Dermis blood vessel endothelial cell (primary cell): ENCODE measurements at places on chromosomes 3 and 15.

DNA sequence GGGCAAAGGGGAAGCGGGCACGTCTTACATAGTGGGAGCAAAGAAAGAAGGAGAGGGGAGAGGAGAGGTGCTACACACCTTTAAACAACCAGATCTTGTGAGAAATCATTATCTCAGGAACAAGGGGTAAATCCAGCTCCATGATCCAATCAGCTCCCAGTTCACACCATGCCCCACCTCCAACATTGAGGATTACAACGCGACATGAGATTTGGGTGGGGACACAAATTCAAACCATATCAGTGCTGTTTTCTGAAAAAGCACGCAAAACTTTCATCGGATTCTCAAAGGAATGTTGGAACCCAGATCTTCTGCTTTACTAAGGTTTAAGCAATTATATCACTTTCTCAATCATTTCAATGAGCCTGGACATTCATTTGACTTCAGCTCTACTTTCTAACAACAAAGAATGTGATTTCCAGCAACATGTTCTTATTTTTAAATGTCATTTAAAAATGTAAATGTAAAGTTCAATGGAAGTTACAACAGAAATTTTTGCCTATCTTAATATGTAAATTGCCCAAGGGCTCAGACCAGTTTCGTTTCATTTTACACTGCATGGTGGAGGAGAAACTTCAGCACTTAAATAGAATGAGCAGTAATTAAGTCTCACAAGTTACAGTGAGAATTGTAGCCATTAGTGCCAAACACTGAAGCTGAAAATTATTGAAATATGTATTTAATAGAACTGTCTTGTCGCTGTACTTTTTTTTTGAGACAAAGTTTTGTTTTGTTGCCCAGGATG is 8.4 kb upstream of the CCDC54 start:
- DNase-seq: no peak

DNA sequence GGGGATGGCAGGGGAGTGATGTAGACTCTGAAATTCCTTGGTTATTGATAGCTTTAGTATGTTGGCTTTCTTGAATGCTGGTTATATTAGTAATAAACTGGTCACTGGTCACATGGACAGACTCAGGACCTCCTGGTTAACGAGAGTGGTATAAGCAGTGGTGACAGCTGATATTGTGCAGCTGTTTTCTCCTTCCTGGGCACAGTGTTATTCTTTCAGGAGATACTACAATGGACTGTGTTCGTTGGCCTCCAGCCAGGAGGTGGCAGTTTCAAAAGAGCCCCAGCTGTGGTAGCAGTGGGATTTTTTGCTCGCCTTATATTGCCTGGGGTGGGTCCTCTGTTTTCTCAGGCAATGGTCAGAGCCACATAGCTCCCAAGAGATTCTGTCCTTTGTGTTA is 181.6 kb upstream of the RBMS3 start:
- DNase-seq: peak; percentile 13

DNA sequence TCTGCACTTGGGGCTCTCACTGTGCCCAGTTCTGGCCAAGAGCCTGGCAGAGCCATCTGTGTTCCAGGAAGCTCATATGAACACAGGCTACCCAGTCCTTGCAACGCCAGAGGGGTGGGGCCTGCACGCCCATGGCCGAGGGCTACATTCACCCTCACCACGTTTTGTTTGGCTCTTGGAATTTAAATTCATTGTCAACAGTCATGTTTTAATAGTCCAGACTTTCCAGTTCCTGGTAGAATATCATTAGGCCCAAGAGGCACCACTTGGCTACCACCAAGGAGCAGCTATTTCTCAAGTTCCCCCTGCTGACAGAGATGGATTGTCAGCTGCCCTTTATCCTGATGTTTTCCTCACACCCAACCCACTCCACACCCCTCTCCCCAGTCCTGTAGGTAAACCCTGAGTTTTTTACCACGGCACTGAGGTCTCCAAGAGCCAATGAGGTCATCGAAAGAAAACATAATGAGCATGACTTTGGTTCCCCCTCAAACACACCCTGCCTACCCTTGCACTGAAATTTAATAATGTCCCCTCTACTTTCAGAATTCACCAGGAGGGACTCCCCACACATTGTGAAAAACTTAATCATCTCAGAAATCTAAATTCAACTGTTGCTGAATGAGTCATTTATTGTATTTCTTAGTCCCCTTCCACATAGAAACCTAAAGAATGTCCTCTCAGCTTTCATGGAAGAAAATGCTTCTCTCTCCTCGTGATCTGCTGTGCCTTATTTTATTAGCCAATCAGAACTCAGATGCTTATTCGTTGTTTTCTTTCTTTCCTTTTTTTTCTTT is 125.1 kb downstream of the SHQ1 start:
- peak; percentile 46 for DNase-seq

- DNase-seq: peak; percentile 12
These were observed 156.8 kb downstream of the ALCAM start for GRCh38 chr3:105523501-105523900.

DNA sequence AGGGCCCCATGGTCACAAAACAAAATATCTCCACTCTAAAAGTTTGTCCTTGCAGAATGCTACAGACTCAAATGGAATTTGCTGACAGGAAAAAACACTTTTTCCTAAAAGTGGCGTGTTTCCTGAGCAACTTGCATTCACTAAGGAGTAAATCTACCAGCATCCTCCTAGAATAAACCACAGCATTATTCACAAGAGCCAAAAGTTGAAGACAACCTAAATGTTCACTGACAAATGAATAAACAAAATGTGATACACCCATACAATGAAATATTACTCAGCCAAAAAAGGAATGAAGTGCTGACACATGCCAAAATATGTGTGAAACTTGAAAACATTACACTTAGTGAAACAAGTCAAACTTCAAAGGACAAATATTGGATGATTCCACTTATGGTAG is 28.9 kb downstream of the ITGB5 start:
- peak; percentile 67 for DNase-seq

GRCh38 chr15:52751522-52751921 is 38.6 kb downstream of the ONECUT1 start:
- DNase-seq: no peak

GRCh38 chr15:64746921-64747320 is 28.5 kb downstream of the RBPMS2 start:
- DNase-seq: no peak

- peak; percentile 8 for DNase-seq
These were observed 253.2 kb downstream of the NR2F2 start for GRCh38 chr15:96583671-96584070.

GRCh38 chr15:92578096-92578835 is 77.3 kb downstream of the FAM174B start:
- DNase-seq: no peak

DNA sequence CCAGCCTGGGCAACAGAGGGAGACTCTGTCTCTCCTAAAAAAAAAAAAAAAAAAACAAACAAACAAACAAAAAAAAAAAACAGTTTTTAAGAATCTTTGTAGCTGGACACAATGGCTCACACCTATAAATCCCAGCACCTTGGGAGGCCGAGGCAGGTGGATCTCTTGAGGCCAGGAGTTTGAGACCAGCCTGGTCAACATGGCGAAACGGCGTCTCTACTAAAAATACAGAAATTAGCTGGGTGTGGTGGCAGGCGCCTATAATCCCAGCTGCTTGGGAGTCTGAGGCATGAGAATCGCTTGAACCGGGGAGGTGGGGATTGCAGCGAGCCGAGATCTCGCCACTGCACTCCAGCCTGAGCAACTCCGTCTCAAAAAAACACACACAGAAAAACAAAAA is 53.1 kb downstream of the KLHL25 start:
- DNase-seq: no peak

- no peak for DNase-seq
These were observed 156.6 kb upstream of the SLC24A5 start for GRCh38 chr15:47964229-47964628.

- DNase-seq: no peak
These were observed 1.5 kb downstream of the FOXB1 start for GRCh38 chr15:60005352-60006202.

DNA sequence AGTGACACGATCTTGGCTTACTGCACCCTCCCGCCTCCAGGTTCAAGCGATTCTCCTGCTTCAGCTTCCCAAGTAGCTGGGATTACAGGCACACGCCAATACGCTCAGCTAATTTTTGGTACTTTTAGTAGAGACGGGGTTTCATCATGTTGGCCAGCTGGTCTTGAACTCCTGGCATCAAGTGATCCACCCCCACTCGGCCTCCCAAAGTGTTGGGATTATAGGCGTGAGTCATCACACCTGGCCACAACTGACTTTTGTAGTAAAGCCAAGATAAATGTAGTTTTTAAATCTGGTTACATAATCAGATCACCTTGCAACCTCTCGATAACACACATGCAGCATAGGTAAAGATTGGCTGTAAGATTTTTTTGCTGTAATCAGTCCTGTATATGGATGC is 657.5 kb upstream of the DPPA4 start:
- no peak for DNase-seq

- DNase-seq: peak; percentile 67
These were observed 177.1 kb upstream of the ICE2 start for GRCh38 chr15:60656041-60656440.

GRCh38 chr3:42500091-42500490 is 2.4 kb upstream of the VIPR1 start:
- DNase-seq: no peak

- no peak for DNase-seq
These were observed 143.2 kb downstream of the TUSC7 start for GRCh38 chr3:116852803-116853202.

GRCh38 chr3:33717866-33718594 is at the start of gene CLASP2:
TSS of gene CLASP2 (minus strand) at chr3:33718254. CDS start at chr3:33718002, 252 bp downstream.
- peak; percentile 94 for DNase-seq

- peak; percentile 57 for DNase-seq
These were observed 691 bp upstream of the HDGFL3 start for GRCh38 chr15:83208367-83208661.

DNA sequence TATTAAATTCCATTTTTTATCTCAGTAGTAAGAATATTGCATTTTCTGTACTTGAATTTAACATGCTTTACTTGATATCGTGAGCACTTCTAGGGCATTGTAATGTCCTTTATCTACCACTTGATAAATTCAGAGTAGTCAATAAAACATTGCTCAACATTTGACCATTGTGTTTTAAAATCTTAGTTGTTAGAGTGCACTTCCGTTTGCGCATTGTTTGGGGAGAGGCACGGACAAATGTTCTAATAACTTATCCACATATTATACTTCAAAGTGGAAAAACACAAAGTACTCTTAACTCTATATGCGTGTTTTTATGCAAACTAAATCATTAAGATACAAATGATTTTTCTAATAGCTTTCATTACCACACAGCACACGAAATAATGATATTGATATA is 419 bp downstream of the FAM227B start:
- peak; percentile 56 for DNase-seq

DNA sequence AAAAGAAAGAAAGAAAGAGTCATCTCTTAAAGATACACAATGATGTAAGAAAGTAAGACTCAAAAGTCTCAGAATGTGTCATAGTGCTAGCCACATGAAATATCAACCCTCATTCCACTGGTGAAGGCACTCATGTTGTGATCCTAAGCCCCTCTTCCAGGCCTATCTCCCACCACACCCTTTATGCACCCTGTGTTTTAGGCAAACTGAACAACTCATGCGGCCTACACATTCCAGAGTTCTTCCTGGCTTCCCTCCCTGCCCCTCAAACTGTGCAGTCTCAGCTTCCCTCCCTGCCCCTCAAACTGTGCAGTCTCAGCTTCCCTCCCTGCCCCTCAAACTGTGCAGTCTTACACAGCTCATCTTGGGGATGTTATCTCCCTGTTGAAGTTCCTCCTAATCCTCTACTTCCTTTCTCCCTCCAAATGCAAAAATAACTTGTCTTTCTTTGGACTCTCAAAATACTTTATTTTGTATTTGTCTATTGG is 69.0 kb upstream of the FNDC3B start:
- no peak for DNase-seq

- DNase-seq: peak; percentile 77
These were observed 24.3 kb downstream of the TBC1D21 start for GRCh38 chr15:73897441-73898261.

DNA sequence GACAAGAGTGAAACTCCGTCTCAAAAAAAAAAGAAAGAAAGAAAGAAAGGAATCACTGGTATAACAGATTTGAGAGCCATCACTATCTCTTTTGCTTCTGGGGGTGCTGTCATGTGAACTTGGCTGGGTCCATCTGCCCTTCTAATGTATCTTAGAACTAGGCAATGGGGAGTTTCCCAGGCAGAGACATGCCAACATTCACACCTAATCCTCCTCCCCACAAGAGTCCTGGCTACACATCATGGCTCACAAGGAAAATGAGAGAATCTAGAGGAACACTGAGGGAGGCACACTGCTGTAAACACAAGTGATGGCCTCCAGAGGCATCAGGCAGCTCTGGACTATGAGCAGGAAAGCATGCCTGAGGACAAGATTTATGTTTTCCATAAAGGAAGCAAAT is 67.8 kb upstream of the PPP2R3A start:
- DNase-seq: no peak

- no peak for DNase-seq
These were observed 41.0 kb downstream of the OCA2 start for GRCh38 chr15:28058082-28058481.

DNA sequence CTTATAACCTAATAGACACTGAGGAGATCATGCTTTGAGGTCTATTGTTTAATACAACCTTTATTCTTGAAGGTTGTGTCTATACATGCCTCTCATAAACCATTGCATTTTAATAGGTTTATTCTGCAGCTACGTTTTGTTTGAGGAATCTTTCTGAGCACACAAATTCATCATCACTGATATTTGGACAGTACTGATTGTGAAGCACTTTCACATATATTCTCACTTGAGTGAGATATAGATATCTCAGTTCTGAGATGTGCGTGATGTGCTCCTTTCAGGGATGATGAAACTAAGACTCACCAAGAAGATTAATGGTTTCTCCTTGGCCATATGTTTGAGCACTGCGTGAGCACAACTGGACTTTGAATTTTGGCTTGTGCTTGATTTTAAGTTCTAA is 374.4 kb downstream of the LPP start:
- DNase-seq: no peak

DNA sequence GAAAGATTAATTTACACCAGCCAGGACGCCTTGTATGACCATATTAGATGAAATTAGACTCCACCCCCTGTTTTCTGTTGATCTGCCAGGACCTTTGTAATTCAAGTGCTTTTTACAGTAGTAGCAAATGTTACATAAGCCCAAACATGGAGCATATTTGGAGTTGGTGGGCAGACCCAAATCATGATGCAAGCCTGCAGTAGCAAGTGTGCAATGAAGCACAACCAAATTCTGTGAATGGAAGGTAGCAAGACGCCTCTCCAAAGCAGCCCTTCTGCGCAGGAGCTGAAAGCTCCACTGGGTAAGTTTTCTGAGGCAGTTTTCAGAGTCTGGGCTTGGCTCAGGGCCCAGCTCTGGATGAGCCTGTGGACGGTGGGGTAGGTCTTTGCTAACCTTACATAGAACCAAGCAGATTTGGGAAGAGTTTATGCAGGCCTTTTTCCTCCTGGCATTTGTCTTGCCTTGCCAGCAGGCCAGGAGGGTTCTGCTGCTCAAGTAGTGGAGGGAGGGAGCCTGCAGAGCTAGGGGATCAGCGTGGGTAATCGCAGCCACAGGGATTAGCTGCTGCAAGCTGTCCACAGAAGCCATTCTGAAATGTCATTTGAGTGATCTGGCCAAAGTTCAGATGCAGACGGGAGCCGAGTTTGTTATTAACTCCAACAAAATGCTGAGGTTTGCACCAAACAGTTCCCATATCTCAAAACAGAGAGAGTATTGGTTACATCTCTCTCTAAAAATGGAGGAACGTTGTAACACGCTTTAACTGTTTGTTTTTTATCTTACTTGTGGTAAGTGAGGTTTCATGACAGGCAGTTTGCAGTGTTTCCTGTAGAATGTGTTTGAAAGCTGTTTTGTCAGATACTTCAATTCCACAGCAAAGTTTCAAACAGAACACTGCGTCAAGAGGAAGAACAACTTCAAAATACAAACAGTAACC is 55.4 kb downstream of the PSMD6 start:
- peak; percentile 26 for DNase-seq

- DNase-seq: no peak
These were observed 27.6 kb downstream of the SPTBN5 start for GRCh38 chr15:41866263-41866703.
